ENCODE measurements at places on chromosomes 13 and 19.

GRCh38 chr13:103866048-103866447, 799.8 kb upstream of the SLC10A2 start:
- DNase-seq = no peak

GRCh38 chr19:56350416-56351045, 35.9 kb upstream of the ZSCAN5A start:
- peak; percentile 41 for DNase-seq

DNA sequence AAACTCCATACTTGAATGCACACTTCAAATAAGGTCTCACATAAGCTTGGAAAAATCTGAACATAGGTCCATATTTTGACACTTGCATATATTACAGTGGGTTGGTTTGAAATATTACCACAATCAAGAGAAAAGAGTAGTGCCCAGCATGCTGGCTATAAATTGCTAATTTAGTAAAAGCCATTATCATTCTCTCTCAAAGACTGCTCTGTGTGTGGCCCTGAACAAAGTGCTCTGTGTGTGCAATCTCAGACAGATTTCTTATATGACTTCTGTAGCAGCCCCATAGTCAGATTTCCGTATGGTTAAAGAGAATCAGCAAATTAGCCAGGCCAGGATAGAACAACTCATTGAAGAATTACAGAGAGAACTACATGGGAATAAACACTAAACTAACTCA, 78.2 kb downstream of the LIG4 start:
- DNase-seq = no peak

- no peak for DNase-seq
Measured at GRCh38 chr13:49571299-49572240, 13.8 kb downstream of the RCBTB1 start.

GRCh38 chr13:46341112-46341711, 45.8 kb downstream of the RUBCNL start:
- peak; percentile 53 for DNase-seq

DNA sequence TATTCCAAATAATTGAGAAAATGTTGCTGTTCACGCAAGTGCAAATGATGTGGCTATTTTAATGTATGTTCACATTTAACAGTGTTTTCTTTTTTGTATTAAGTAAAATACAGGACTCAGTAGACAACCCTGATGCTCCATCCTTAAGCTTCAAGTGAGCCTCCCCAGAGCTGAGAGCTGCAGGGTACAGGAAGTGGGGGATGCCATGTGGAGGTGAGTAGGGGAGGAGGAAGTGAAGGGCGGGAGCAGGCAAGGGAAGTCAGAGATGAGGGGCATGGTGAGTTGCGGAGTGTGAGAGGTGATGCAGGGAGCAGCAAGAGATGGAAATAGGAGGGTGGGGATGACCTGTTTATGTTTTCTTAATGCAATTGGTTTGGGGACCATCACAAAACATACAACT, 711.0 kb downstream of the UQCRFS1 start:
- no peak for DNase-seq

DNA sequence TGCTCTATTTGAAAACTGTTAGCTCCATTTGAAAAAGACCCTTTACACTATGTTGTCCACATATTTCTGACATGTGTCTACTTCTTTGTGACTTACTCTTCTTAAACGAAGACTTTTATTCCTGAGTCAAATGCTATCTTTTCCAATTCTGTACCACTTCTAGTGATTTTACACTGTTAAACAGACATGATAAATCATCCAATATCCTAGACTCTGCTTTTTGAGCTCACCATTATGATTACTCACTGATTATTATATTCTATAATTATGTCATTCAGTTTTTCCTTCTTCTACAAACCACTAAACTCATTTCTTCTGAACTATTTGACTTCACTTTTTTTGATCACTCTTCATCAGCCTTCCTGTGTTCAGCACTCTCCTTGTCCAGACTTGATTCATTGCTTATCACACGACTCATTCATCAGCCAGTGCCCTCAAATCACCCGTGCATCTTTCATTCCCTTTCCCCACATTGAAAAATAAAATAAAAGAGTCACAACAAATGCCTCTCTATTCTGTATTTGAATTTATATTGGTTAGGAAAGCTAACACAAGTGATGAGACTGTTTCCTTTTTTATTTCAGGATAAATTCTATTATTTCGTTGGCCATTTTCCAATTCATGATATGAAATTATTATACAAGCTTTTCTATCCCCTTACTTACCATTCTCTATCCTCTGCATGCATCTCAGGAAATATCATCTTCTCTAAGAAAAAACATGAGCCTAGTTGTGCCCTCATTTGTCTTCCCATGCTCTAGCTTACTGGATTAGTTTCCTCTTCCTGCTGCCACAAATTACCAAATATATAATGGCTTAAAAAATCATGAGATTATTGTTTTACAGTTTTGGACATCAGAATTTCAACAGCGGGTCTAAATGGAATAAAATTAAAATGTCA, 1482.1 kb upstream of the MIR17HG start:
- no peak for DNase-seq

DNA sequence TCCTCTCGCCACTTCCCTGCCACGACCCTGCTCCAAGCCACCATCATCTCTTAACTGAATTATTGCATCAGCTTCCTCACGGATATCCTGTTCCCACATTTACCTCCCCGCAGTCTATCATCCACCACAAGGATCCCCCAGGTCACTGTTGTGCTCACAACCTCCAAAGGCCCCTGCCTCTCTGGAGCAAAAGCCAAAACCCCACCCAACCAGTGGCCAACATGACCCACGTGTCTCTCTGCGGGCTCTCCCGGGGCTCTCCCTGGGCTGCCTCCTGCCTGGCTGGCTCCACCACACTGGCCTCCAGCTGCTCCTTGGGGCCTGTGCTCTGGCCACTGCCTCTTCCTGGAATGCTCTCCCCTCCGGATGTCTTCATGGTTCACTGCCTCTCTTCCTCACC, 809.3 kb downstream of the UQCRFS1 start:
- no peak for DNase-seq

DNA sequence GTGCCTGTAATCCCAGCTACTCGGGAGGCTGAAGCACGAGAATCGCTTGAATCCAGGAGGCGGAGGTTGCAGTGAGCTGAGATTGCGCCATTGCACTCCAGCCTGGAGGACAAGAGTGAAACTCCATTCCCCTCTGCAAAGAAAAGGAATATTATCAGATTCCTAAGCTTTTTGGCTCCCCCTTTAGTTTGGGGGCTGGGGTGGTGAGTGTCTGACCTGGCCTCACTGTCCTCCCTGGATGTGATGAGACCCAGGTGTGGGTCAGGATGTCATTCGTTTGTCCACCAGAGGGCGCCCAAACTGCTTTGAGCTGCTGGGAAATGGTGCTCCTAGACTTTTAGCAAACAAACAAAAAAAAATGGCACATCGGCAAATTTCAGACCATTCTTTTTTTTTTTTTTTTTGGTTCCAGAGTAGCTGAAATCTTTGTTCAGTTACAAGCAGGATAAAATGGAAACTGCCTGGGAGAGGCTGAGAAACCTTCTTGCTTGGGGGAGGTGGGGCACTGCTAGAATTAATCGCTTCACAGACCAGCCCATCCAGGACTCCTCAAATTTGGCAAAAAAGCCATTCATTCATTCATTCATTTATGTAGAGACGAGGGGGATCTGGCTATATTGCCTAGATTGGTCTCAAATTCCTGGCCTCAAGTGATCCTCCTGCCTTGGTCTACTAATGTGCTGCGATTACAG, 29.4 kb downstream of the SPC24 start:
- peak; percentile 78 for DNase-seq

- peak; percentile 60 for DNase-seq
Measured at GRCh38 chr13:23871616-23872220, 17.5 kb downstream of the MIPEP start.

- DNase-seq = peak; percentile 7
Measured at GRCh38 chr13:83879431-83880171, 2.7 kb downstream of the SLITRK1 start.

DNA sequence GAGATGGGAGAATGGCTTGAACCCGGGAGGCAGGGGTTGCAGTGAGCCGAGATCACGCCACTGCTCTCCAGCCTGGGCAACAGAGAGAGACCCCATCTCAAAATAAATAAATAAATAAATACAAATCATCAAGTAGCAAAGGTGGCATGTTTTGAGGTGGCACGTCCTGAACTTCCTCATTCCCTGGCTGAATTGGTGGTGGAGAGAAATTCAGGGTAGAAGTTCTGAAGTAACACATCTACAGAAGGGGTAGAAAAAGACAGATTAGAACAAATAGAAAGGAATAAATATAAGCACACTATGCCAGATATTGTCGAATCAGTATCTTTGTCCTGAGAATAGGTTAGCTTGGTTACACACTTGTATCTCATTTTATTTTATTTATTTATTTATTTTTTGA, 6.3 kb downstream of the IFI30 start:
- no peak for DNase-seq

DNA sequence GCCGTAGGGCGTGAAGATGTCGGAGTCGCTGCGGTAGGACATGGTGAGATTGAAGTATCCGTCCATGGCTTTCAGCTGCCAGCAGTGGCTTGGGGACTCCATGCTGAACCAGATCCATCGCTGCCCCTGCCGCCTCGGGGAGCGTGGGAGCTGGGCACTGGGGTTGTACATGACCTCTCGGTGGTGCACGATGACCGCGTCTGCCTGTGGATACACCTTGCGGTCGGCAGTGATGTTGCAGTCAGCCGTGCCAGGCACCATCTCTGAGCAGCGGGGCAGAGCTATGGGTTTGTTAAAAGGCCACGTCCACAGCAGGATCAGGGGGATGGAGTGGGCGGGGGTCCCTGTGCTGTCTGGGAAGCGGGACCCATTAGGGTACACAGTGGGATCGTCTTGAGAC, 7.4 kb downstream of the FUT6 start:
- no peak for DNase-seq

DNA sequence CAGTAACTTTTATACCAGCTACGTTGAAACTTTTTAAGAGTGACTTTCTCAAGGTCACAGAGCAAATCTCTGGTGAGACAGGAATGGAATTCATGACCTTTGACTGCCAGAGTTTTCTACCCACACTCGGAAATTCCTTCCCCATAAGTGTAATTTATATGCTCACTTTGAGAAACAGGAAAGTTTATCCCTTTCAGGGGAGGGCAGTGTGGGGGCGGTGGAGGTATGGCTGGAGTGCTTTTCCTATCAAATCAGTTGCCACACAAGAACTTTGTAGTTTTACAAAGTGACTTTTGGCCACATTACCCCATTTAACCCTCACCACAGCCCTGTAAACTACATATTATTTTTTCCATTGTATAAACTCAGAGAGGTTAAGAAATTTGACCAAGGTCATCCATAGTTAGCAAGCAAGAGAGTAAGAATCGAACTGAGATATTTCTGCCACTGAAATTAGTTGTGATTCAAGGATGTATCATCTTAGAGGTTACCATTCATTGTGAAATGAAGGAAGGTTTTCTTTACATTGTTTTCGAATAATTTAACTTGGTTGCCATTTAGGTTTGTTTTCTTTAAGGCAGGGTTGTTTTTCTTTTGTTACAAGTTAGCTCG, 5.9 kb downstream of the KLF12 start:
- DNase-seq = no peak

DNA sequence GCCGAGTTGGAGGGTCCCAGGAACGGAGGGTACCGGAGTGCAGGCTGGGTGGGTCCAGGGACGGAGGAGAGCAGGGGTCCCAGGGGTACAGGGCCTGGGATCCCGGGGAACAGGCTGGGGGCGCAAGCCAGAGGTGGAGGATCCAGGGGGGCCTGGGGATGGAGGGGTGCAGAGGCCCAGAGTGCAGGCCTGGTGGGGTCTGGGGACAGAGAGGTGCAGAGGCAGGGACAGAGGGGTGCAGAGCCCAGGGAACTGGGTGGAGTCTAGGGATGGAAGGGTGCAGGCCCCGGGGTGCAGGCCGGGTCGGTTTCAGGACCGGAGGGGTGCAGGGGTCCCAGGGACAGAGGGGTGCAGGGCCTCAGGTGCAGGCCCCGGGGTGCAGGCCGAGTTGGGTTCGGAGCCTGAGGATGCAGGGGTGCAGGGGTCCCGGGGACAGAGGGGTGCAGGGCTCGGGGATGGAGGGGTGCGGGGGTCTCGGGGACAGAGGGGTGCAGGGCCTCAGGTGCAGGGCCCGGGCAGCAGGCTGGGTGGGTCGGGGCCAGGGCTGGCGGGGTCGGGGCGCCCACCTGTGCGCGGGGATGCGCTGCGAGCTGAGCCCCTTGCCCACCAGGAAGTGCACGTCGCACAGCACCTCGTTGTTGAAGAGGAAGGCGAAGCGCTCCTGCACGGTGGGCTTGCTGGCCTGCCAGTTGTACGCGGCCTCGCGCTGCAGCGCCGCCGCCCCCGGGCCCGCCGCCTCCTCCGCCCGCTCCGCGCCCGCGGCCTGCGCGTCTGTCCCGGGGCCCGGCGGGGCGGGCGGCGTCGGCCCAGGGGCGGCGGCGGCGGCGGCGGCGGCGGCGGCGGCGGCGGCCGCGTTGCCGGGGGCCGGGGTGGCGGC, 545 bp downstream of the BTBD2 start:
- no peak for DNase-seq

DNA sequence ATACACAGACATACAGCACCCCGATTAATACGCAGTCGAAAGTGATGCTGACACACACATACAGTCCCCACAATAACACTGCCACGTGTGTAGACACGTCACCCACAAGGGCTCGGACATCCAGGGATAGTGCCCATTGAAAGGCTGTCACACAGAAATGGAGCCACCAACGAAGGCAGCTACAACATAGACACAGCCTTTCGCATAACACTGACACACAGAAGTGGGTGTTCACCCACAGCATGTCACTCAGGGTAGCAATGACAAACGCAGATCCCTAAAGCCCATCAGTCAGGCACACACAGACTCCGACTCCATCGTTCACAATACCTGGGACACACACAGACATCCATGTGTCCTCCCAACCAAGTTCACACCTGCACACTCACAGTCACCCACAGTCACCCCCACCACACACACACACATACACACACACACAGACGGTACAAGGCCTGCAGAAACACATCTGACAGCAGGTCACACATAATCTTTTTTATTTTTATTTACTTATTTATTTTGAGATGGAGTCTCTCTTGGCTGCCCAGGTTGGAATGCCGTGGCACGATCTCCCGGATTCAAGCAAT, 10.4 kb upstream of the NANOS3 start:
- no peak for DNase-seq

GRCh38 chr13:86906127-86906874, 764.9 kb upstream of the SLITRK5 start:
- no peak for DNase-seq

- DNase-seq = peak; percentile 59
Measured at GRCh38 chr13:44667943-44668342, 91.8 kb upstream of the TSC22D1 start.

DNA sequence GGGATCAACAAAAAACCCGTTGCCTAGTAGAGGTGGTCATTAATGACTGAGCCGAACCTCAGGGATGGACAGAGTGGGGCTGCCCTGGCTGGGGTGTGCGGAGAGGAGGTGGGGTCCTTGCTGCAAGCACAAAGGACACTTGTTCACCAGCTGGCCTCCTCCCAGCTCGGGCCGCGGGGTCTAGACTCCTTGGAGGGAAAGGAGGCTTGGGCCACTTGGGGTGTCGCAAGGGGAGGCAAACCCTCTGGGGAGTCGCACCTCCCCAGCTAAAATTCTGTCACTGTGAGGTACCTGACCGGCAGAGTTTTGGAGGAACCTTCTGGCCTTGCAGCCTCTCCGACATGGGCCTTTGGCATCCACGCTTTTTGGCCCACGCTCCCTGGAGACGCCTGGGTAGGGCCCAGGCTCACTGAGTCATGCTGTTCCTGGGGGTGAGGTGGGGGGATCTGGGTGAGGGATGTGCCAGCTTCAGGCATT, 8.2 kb downstream of the KLHL26 start:
- no peak for DNase-seq

- DNase-seq = no peak
Measured at GRCh38 chr19:35213663-35214632, 14.6 kb downstream of the FAM187B start.

Measured in AG20443 (cell line).